ENCODE measurements at places on chromosomes 4 and X.

DNA sequence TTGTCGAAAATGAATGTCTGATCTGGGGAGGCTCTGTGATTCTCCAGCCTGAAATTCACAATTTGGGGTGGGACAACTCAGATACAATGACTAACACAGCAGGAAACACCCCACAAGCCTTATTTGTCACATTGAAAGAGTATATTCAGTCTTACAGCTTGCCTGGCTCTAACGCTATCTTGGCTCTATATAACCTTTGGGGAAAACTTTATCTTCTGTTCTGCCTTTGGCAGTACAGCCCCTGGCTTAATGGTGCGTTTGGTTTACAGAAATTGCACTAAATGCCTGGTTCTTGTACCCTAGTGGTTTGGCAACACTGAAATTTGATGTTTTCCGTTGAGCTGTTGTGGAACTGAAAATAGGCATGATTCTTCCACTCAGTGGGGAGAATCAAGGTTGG is 178.1 kb upstream of the VEGFC start:
- DNase-seq = no peak

GRCh38 chr4:113437129-113437528 is 324.4 kb downstream of the CAMK2D start:
- no peak for DNase-seq

GRCh38 chrX:93468075-93468474 is 205.3 kb downstream of the NAP1L3 start:
- DNase-seq = no peak

GRCh38 chr4:169634975-169635374 is 14.6 kb downstream of the CLCN3 start:
- DNase-seq = no peak

GRCh38 chr4:98521486-98521885 is 136.9 kb downstream of the TSPAN5 start:
- DNase-seq = no peak
